ENCODE measurements at places on chromosomes 12 and 14. TPM values are rescaled to one million over a fixed set of nuclear protein-coding genes. Genes with fewer than 3 reads are reported as not detected.

TAS2R50 gene
- 1.1 TPM for total RNA-seq

ANKS1B gene
- total RNA-seq = 1.3 TPM

DNA sequence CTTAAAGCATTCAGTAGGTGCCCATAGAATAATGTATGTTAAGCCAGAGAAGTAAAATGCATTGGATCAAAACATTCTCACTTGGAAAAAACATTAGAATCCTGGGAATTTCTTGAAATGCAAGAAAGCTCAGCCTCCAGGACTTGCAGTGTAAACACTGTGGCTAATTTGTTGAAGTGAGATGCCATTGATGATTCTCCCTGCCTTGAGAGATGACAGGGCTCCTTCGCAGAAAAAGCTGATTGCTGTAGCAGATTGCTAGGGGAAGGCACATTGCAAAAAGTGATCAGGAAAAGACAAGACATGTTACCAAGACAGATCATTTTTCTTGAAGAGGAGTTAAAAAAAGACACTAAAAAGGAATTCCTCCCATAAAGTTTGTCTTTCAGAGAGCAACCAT, 204.2 kb upstream of the HMGA2 start:
- DNase-seq = no peak

DNA sequence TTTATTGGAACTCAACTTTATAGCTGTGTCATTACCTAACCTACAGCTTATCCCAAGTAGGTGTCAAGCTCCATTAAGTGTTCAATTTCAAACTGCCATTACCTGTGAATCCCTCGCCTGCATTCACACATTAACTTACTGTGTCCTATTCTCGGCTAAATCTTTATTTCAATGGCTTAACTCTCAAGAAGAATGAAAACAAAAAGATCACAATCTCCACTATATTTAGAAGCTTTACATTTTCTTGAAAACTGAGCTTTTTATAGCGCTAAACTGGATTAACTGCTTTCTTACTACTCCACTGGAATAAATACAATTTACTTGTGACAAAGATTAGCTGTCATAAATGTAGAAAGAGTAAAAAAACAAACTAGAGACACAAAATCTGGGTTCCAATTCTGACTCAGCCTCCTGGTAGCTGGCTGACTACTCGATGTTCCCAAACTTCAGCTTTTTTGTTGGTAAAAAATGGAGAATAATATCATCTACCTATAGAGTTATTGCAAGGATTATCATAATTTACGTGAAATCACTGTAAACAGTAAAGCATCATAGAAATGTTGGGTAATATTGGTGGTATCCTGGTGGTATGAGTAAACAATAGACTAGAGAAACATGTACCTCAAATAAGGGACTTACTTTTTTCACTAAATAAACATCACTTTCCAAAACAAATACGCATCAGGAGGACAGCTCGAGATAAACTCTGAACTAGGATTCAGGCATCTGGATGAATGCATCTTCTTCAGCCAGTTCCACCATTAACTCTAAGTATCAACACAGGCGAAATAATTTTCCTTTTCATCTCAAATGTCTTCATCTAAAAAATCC, 1.7 kb downstream of the RALGAPA1 start:
- DNase-seq = no peak

- DNase-seq = no peak
Observed at GRCh38 chr12:126191949-126192348, 1126.7 kb downstream of the AACS start.

DNA sequence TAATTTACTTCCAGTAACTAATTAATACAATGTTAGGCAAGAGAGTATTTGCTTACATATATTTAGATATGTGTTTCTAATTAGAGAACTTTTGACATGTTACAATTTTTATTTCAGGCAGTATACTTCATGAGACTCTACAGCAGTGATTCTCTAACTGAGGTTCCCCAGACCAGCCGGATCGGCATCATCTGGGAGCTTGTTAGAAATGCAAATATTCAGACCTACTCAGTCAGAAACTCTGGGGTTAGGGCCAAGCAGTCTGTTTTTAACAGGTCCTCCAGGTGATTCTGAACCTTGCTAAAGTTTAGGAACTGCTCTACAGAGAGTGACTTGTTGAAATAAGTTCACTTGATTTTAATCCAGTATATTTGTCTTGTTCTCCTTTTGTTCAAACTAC, 46.5 kb downstream of the ARID2 start:
- DNase-seq = no peak

- DNase-seq = no peak
Observed at GRCh38 chr14:95486875-95487668, 29.4 kb downstream of the SYNE3 start.

DNA sequence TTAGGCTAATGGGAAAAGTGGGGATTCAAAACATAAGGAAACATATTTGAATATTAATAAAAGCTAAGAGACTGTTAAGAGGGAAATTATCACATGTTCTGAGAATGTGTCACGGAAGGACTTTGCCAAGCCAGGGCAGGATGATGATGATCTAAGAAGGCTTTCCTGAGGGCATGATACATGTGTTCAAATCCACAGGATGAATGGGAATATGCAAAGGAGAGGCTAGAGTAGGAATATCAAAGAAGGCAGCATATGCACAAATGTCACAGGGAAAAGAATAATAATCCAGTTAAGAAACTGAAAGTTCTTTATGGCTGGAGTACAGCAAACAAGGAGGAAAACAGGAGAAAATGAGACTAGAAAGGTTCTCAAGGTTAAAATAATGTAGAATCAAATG, 107.0 kb downstream of the PTPRO start:
- no peak for DNase-seq
